ENCODE measurements at places on chromosomes 2 and 18. TPM values are rescaled to one million over a fixed set of nuclear protein-coding genes. Genes with fewer than 3 reads are reported as not detected.

- no peak overlapping the region for H3K4me3 ChIP-seq
- peak; percentile 61 for DNase-seq
- no peaks in the 10 kb centered on the region for H3K4me1 ChIP-seq
- no peak overlapping the region for H3K27ac ChIP-seq
- no peaks in the 10 kb centered on the region for H3K27me3 ChIP-seq
Observed at GRCh38 chr2:44479127-44479887, 117.6 kb downstream of the CAMKMT start.

- H3K4me3 ChIP-seq: no peak overlapping the region
- no peak for DNase-seq
- no peaks in the 10 kb centered on the region for H3K36me3 ChIP-seq
- H3K4me1 ChIP-seq: no peaks in the 10 kb centered on the region
- H3K27ac ChIP-seq: no peak overlapping the region
Observed at GRCh38 chr18:22536558-22536957, 118.8 kb upstream of the CTAGE1 start.

The NAGK gene
- total RNA-seq: 135 TPM

The CBLN2 gene
- total RNA-seq: 0.38 TPM

DNA sequence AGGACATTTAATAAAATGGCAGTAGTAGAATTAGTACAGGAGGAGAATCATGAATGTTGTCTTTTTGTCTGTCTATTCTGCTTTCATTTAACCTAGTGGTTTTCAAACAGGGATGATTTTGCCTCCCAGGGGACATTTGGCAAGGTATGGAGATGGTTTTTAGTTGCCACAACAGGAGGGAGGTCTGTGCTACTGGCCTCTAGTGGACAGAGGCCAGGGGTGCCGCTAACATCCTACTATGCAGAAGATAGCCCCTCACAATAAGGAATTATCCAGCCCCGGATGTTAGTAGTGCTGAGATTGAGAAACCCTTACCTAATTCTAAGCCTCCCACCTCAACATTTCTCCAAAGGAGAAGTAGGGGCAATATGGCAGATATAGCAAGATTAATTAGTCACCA lies 18.3 kb downstream of the FASTKD2 start:
- no peak overlapping the region for H3K4me3 ChIP-seq
- no peak overlapping the region for H3K27ac ChIP-seq
- H3K27me3 ChIP-seq: no peaks in the 10 kb centered on the region
- no peaks in the 10 kb centered on the region for H3K4me1 ChIP-seq
- DNase-seq: no peak
- H3K36me3 ChIP-seq: peaks cover 16% of the 10 kb centered on the region

The INPP1 gene
- total RNA-seq: 9.9 TPM

The CNGA3 gene
- not detected for total RNA-seq

The LHCGR gene
- total RNA-seq: 0.11 TPM

The EGR4 gene
- total RNA-seq: not detected

DNA sequence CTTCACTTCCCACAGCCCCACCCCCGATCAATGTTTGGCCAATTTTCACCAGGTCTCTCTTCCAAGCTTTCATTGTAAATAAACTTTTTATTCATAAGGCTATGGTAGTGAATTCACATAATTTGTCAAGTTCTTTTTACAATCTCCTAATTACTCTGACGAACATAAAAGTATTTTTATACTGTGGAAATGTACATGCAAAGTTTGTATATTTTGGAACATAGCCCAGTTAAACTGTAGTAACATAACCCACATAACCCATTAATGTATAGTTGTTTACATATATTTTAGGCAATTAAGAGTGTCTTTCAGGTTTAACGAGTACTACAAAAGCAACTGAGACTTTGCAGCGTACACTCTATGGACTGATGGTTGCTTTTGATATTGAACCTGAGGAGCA lies 228.3 kb upstream of the ERBB4 start:
- H3K4me3 ChIP-seq: no peak overlapping the region
- H3K36me3 ChIP-seq: no peaks in the 10 kb centered on the region
- DNase-seq: no peak
- no peak overlapping the region for H3K27ac ChIP-seq

The MYO5B gene
- total RNA-seq: 4.4 TPM

GRCh38 chr2:125901278-125901677 lies 754.7 kb upstream of the GYPC start:
- H3K4me3 ChIP-seq: no peak overlapping the region
- H3K4me1 ChIP-seq: no peaks in the 10 kb centered on the region
- no peaks in the 10 kb centered on the region for H3K36me3 ChIP-seq
- no peak for DNase-seq
- no peak overlapping the region for H3K27ac ChIP-seq

The LGALSL gene
- 10.4 TPM for total RNA-seq

- no peak for DNase-seq
- no peaks in the 10 kb centered on the region for H3K36me3 ChIP-seq
- H3K27me3 ChIP-seq: peaks cover 2% of the 10 kb centered on the region
- H3K4me1 ChIP-seq: no peaks in the 10 kb centered on the region
- H3K27ac ChIP-seq: no peak overlapping the region
Observed at GRCh38 chr2:32852856-32853255, 93.9 kb upstream of the LTBP1 start.

DNA sequence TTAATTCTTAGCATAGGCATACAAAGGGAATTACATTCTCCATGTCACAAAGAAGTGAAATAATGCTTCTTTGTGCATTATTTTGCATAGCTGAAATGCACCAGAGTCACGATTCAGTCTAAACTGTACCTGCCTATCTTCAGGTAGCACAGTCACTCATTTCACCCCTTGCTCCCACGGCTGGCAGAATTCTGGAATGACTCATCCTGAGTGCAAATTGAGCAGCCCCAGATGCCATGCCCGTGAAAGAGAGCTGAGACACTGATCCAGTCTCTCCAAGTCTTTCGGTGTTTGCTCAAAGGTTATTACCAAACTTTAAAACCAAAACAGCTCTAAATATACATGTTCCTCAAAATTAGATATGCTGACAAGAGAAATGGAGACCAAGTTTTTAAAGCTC lies 168.3 kb upstream of the POU3F3 start:
- H3K27ac ChIP-seq: no peak overlapping the region
- H3K4me1 ChIP-seq: no peaks in the 10 kb centered on the region
- H3K4me3 ChIP-seq: no peak overlapping the region

GRCh38 chr18:13809531-13810255 lies 14.3 kb upstream of the MC5R start:
- H3K4me1 ChIP-seq: no peaks in the 10 kb centered on the region
- peaks cover 3% of the 10 kb centered on the region for H3K27me3 ChIP-seq
- no peak for DNase-seq
- no peaks in the 10 kb centered on the region for H3K36me3 ChIP-seq

DNA sequence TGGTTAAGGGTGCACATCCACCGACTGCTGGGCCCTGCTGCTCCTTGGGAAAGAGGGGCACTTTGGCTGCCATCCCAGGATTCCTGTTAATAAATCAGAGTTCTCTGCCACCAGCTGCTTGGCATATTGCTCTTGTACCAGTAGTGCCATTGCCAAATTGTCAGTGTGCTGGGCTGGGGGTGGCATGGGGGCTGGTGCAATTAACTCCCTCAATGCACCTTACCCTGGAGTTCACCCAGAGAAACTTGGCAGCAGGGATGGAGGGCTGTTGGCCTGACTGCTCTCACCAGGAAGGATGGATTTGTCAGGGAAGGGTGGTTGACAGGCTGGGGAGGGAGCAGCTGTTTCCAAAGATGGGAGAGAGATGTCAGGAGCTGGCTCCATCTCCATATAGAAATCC lies 94.6 kb upstream of the SKOR2 start:
- no peak overlapping the region for H3K4me3 ChIP-seq
- H3K36me3 ChIP-seq: no peaks in the 10 kb centered on the region
- H3K27me3 ChIP-seq: no peaks in the 10 kb centered on the region
- no peaks in the 10 kb centered on the region for H3K4me1 ChIP-seq
- no peak for DNase-seq
- H3K27ac ChIP-seq: no peak overlapping the region

DNA sequence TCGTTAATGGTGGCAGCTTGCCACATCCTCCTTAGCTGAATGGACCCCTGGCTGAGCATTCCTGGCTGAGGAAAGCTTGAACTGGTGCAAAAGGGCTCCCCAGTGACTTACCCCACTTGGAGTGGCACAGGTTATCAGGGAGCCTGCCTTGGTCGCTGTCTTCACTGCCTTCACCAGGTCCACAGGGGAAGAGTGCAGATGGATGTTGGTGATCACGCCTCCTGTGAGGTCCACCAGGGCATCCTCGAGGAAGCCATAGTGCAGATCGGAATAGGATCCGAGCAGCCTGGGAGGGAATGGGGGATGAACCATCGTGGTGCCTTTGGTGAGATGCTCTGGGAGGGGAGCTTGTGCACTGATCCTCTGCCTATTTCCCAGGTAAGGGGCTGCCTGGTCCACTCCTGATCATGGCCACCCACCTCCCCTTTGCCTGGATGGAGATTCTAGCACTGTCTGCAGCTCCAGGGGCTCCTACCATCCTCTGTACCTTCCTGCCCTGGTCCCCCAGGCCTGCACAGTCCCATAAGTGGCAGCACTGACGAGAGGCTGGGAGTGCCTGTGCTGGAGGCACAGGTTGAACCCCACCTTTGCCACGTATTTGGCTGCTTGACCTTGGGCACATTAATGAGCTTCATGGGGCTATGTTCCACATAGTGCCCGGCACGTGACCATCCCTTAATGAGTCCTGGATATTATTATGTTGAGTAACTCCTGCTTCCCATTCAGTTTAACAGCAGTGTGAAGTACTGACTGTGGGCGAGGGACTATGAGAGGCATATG lies 43.0 kb downstream of the CAPN13 start:
- H3K4me1 ChIP-seq: no peaks in the 10 kb centered on the region
- H3K27ac ChIP-seq: no peak overlapping the region
- H3K36me3 ChIP-seq: no peaks in the 10 kb centered on the region
- DNase-seq: no peak
- no peak overlapping the region for H3K4me3 ChIP-seq

The ASAP2 gene
- total RNA-seq: 0.13 TPM

DNA sequence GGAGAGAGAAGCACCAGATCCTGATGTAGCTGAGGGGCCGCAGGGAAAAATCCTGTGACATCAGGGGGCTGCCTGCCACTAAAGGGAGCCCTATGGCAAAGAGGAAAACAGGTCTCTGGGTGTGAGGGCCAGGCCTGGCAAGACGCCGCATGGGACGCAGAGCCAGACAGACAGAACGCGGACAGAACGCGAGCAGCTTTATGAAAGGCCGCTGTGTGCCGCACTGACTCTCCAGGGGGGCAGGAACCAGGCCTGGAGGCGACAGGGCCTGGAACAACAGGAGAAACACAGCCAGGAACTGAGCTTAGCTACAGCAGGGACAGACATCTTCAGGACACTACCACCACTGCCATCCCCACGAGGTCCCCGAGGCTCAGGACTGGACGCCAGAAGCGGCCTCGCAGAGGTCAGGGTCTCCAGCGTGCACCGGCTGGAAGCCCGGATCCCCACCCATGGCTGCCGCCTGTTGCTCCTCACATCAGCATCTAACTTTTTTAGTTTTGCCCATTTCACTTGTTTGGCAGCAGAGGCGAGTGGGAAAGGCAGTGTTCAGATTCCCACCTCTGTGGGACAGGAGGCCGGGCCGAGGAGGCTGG lies 131.6 kb downstream of the VAPA start:
- H3K27me3 ChIP-seq: peaks cover 3% of the 10 kb centered on the region
- H3K4me3 ChIP-seq: no peak overlapping the region
- no peak overlapping the region for H3K27ac ChIP-seq
- H3K4me1 ChIP-seq: no peaks in the 10 kb centered on the region
- H3K36me3 ChIP-seq: no peaks in the 10 kb centered on the region
- no peak for DNase-seq

- peaks cover 18% of the 10 kb centered on the region for H3K4me1 ChIP-seq
- DNase-seq: no peak
- no peaks in the 10 kb centered on the region for H3K27me3 ChIP-seq
- H3K36me3 ChIP-seq: no peaks in the 10 kb centered on the region
Observed at GRCh38 chr2:68434981-68435380, 32.1 kb downstream of the FBXO48 start.

- H3K4me1 ChIP-seq: no peaks in the 10 kb centered on the region
- H3K36me3 ChIP-seq: no peaks in the 10 kb centered on the region
- no peaks in the 10 kb centered on the region for H3K27me3 ChIP-seq
Observed at GRCh38 chr2:239756790-239757760, 268.1 kb downstream of the NDUFA10 start.
